SJCRH30 (cell line): ENCODE measurements at places on chromosomes 3 and 15.

DNA sequence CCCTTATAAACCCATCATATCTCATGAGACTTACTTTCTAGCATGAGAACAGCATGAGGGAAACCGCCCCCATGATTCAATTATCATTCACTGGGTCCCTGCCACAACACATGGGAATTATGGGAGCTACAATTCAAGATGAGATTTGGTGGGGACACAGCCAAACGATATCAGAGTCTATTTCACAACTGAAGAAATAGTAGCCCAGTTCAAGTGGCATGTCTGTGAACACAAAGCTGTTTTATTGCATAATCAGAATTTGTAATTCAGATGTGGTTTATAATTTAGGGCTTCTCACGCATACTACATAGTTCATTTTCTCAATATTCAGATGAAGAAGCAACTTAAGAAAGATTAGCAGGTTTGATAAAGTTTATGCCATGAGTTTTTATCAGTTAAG is 1188.0 kb upstream of the ALCAM start:
- no peak for DNase-seq
- H3K27ac ChIP-seq, result no peak overlapping the region
- H3K27me3 ChIP-seq, result no peaks in the 10 kb centered on the region
- H3K4me1 ChIP-seq, result no peaks in the 10 kb centered on the region
- no peak overlapping the region for H3K4me3 ChIP-seq
- H3K36me3 ChIP-seq, result no peaks in the 10 kb centered on the region

DNA sequence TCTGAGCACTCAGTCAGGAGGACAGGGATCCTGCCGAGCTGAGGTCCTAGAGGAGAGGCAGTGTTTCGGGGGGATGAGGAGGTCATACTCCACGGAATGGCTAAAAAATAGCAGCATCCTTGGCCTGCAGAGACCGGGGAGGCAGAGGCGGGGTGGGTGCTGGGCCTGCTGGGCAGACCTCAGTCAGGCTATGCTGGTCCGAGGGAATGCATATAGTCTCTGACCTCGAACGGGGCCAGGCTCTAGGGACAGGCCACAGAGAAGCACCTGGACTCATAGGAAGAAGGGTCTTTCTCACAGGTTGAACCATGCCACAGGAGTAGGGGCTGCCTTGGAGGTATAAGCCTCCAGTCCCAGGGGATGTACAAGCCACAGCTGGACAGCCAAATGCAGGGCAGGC is 14.0 kb upstream of the SKIC8 start:
- H3K27ac ChIP-seq, result no peak overlapping the region
- peaks cover 6% of the 10 kb centered on the region for H3K4me1 ChIP-seq
- no peak overlapping the region for H3K4me3 ChIP-seq

DNA sequence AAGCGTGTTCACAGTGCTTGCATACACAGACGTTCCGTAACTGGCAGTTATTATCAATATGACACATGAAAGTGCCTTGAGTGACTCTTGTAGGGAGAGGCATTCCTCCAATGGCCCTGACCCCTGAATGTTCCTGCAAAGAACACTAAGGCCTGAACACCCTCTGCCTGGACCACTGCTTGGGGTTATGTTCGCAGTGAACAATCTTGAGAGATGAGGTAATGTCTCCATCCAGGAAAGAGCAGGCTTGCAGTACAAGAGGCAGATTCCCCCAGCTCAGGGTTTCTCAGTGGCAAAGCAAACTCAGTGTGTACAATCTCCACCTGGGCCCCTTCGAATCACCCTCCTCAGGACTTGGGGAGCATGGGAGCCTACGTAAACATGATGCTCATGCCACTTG is 324.6 kb downstream of the MAGI1 start:
- H3K27me3 ChIP-seq, result no peaks in the 10 kb centered on the region
- H3K4me3 ChIP-seq, result no peak overlapping the region
- peak; percentile 15 for DNase-seq
- no peaks in the 10 kb centered on the region for H3K36me3 ChIP-seq

GRCh38 chr3:64344721-64345207 is 119.5 kb upstream of the PRICKLE2 start:
- H3K4me3 ChIP-seq, result no peak overlapping the region
- H3K27me3 ChIP-seq, result no peaks in the 10 kb centered on the region
- H3K4me1 ChIP-seq, result no peaks in the 10 kb centered on the region
- H3K36me3 ChIP-seq, result no peaks in the 10 kb centered on the region
- H3K27ac ChIP-seq, result no peak overlapping the region

GRCh38 chr3:116338713-116339112 is 106.6 kb downstream of the LSAMP start:
- no peaks in the 10 kb centered on the region for H3K27me3 ChIP-seq
- H3K36me3 ChIP-seq, result no peaks in the 10 kb centered on the region
- no peak overlapping the region for H3K27ac ChIP-seq
- DNase-seq, result no peak
- no peaks in the 10 kb centered on the region for H3K4me1 ChIP-seq
- no peak overlapping the region for H3K4me3 ChIP-seq

DNA sequence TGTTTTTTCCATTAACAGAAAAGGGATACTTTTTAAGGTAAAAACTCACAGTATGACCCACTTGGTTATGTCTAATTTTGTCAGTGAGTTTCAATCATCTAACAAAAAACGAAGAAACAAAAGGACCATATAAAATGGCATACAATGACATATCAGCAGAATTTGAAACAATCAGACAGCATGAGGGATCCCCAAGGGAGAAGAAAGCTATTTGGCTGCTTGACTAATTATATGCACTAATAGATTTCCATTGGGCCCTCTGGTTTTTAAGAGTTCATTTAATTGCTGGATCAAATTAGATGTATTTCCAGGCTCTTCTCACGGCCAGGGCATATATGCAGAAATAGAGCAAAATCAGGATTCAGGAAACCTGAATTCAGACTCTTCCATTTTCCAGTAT is 376.4 kb upstream of the GBE1 start:
- no peak for DNase-seq
- H3K4me3 ChIP-seq, result no peak overlapping the region
- H3K27ac ChIP-seq, result no peak overlapping the region

- no peaks in the 10 kb centered on the region for H3K4me1 ChIP-seq
- no peaks in the 10 kb centered on the region for H3K36me3 ChIP-seq
- no peaks in the 10 kb centered on the region for H3K27me3 ChIP-seq
- no peak for DNase-seq
- no peak overlapping the region for H3K27ac ChIP-seq
Observed at GRCh38 chr15:54618120-54618519, 578.6 kb downstream of the RSL24D1 start.
